ENCODE measurements at places on chromosomes 4 and X.

DNA sequence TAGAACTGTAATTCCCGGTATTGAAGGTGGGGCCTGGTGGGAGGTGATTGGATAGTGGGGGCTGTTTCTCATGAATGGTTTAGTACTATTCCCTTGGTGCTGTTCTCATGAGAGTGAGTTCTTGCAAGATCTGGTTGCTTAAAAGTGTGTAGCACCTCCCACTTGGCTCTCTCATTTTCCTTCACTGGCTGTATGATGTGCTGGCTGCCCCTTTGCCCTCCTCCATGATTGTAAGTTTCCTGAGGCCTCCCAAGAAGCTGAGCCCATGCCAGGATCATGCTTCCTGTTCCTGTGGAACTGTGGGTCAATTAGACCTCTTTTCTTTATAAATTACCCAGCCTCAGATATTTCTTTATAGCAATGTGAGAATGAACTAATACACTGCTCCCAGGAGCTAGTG is 8.7 kb downstream of the ANXA10 start:
- DNase-seq, result no peak

DNA sequence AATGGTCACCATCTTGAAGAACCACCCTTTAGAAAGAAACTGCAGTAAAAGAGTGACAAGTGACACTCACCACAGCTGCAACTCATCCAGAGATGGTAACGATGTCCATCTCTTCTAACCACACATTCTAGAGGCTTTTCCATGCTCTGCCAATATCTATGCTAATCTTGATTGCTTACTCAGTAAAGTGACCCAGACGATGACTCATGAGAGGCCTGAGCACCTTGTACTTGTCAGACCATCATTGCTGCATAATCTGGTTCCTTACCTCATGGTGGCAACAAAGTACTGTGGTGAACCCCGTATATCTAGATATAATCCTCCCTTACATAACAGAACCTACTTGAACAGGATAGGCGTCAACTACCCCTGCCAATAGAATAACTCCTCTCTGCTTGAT is 75.6 kb downstream of the CCNG2 start:
- DNase-seq, result no peak

DNA sequence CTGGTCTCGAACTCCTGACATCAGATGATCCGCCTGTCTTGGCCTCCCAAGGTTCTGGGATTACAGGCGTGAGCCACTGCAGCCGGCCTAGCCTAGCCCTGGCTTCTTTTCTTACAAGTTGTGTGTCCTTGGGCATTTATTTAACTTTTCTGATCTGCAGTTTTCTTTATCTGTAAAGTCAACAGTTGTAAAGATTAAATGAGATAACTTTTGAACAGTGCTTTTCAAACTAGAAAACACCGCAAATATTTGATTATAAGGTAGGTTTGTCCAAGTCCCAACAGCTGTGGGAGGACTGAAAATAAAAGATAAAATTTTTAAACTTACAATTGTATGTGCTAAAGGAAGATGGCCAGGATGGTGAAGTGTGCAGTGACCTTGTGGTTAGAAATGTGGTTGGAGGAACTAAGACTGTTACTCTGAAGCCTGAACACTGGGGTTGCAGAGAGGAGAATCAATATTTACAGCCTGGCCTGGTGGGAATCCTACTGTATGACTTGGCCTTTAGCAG is 44.8 kb downstream of the GSX2 start:
- peak; percentile 27 for DNase-seq

DNA sequence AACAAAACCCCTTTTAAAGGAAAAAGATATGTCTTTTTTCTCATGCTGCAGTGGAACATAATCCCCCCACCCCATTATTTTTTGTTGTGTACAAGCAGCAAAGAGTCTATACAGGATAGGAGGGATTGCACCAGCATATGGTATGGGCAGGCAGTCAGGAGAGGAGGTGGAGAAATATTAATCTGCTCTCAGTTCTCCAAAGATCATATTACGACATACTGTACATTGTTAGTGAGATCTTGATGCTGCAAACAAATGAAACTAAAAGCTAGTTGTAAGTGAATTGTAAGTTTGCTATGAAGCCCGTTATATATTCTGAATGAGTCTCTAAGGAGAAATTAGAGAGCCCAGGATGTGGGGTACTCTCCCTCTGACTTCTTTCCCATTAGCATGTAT is 75.3 kb downstream of the RAPGEF2 start:
- DNase-seq, result no peak

GRCh38 chrX:94524867-94525266 is 850.9 kb downstream of the FAM133A start:
- DNase-seq, result no peak

DNA sequence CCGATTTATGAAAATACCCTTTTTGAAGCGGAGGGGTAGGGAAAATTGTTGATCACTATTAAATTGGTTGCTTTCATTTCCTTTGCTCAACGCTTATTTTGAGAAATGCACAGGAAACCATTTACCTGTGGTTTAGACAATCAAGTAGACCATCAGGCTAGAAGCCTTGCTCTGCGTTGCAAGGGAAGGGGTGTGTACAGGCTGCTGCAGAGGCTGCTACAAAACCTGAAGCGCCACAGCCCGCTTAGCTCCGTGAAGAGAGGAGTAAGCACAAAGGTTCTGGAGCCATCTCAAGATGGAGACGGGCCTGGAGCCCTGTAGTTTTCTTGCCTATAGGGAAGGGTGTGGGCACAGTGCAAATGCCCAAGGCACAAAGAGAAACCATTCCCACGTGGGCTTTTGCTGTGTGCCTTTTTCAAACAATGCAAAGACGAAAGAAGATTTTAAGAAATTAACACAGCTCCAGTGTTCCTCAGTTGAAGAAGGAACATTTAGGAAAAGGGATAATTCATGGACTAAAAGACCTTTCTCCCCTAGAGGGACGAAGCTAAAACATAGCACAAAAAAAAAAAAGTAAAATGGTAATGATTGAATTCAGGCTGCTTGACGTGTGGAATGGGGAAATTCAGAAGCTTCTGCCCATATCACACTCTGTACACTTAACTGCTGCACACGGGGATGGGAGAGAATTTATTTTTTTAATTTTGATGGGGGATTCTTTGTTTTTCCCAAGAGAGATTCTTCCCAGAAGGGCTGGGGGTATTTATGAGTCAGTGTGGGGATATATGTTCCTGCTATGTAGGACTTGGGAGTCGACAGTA is 3.5 kb downstream of the TMSB4X start:
- peak; percentile 96 for DNase-seq

DNA sequence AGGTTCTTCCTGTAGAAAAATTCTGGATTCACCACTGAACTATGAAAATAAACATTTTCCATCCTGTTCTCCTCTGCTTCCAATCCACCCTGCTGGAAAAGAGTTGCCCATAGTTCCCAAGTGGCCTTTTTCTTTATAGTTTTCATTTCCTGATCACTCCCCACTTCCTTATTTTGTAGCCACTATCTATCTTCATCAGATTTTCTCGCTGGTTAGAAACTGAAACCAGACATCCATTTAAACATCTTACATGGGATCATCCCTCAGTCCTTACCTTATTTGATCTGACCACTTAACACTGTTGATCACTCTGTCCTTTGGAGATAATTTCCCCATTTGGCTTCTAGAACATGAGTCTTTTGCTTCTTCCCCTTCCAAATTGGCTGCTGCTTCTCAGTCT is 42.2 kb upstream of the SCOC start:
- no peak for DNase-seq

- DNase-seq, result no peak
Measured at GRCh38 chr4:118018381-118019145, 15.7 kb upstream of the NDST3 start.

GRCh38 chr4:118322831-118323502 is 29.8 kb downstream of the PRSS12 start:
- DNase-seq, result no peak

- no peak for DNase-seq
Measured at GRCh38 chr4:100876546-100876945, 358.7 kb upstream of the EMCN start.

- no peak for DNase-seq
Measured at GRCh38 chr4:1404573-1405253, 1.5 kb downstream of the NKX1-1 start.

DNA sequence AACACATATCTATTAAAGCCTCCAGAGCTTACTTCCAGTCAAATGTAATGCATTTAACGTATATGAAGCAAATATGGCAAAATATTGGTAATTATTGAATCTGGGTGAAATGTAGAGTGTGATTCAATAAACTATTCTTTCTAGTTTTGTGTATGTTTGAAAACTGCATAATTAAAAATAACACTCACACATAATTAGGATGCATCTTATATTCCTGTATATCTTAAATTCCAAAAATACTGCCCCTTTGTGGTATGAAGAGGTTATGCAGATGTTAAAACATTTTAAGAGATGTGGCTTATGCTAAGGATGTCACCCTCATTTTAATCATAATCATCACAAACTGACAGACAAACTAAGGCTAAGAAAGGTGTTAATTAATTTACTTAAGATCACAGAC is 182.9 kb downstream of the COX18 start:
- DNase-seq, result no peak

- no peak for DNase-seq
Measured at GRCh38 chrX:15973946-15974345, 119.3 kb upstream of the AP1S2 start.

- DNase-seq, result no peak
Measured at GRCh38 chr4:2284934-2285612, 23.2 kb upstream of the MXD4 start.

- DNase-seq, result no peak
Measured at GRCh38 chr4:77342170-77342810, 185.3 kb downstream of the CCNG2 start.

DNA sequence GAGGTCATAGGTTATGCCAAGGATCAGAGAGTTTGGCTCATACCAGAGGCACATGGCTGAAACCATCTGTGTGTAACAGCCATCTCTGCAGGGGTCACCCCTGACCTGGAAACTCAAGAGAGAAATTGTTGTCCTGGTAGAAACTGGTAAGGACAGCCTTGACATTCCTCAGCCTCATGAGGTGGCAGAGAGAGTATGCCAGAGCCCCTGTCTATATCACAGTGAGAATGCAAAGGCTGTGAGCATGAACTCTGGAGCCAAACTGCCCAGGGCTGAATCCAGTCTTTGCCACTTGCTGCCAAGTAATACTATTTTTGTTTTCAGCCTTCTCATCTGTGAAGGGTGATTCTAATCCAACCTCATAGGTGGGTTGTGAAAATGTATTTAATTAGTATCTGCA is 37.1 kb upstream of the CCDC149 start:
- DNase-seq, result no peak

GRCh38 chrX:107678957-107679740 is 50.8 kb downstream of the PRPS1 start:
- DNase-seq, result no peak

All from T-helper 2 cell (primary cell).